ENCODE measurements at places on chromosomes 1 and 21. TPM values are rescaled to one million over a fixed set of nuclear protein-coding genes. Genes with fewer than 3 reads are reported as not detected.

SDC3 gene
- total RNA-seq, result 4.4 TPM

GRCh38 chr1:83807231-83807630 is 191.7 kb downstream of the TTLL7 start:
- no peak for DNase-seq
- H3K4me3 ChIP-seq, result no peak overlapping the region
- no peak overlapping the region for H3K27ac ChIP-seq
- H3K27me3 ChIP-seq, result no peaks in the 10 kb centered on the region
- H3K36me3 ChIP-seq, result no peaks in the 10 kb centered on the region

CHIA gene
- total RNA-seq, result not detected

GRCh38 chr21:42524341-42525028 is 10.8 kb downstream of the SLC37A1 start:
- H3K36me3 ChIP-seq, result no peaks in the 10 kb centered on the region
- DNase-seq, result peak; percentile 96
- peak overlapping the region; percentile 97 for H3K27ac ChIP-seq
- no peaks in the 10 kb centered on the region for H3K27me3 ChIP-seq

DNA sequence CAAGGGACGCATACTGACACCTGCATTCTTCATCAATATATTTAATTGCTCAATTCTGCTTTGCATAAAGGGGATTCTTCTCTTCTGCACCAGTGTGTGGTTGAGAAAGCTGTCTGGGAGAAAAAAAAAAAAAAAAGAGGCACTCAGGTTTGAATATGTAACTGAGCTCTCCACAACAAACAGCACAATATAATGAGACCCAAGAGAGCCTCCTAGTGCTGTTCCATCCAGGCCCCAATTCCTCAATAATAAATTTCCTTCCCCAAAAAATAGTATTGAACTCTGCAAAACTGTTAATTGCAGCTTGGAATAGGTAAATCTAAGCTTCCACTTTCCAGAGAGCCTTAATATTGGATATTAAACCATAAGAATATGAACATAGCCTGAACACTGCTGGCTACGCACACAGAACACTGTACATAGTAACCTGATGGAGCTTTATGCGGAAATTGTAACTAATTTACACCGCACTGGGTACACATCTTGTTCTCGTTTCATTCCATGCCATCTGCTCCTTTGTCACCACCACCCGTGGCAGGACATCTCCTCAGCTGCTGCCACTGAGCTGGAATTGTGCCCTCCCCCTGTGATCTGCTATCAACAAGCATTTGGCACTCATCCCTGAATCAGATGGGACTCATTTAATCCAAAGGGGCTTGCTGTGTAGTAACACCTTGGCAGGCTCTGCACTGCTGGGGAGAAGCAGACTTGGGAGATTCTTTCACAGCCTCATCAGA is 272.0 kb downstream of the HHIPL2 start:
- no peak overlapping the region for H3K27ac ChIP-seq
- H3K27me3 ChIP-seq, result peaks cover 3% of the 10 kb centered on the region
- H3K4me3 ChIP-seq, result no peak overlapping the region
- no peaks in the 10 kb centered on the region for H3K36me3 ChIP-seq
- no peaks in the 10 kb centered on the region for H3K4me1 ChIP-seq
- no peak for DNase-seq

- no peaks in the 10 kb centered on the region for H3K36me3 ChIP-seq
- no peaks in the 10 kb centered on the region for H3K27me3 ChIP-seq
- no peaks in the 10 kb centered on the region for H3K4me1 ChIP-seq
- no peak overlapping the region for H3K4me3 ChIP-seq
- H3K27ac ChIP-seq, result no peak overlapping the region
These were observed 537.3 kb upstream of the PLXNA2 start for GRCh38 chr1:208781391-208782045.

EFNA1 gene
- not detected for total RNA-seq
